A549 treated with RU486 at 1 μM for 4 hours (cell line): ENCODE measurements at places on chromosomes 16 and 17. TPM values are rescaled to one million over a fixed set of nuclear protein-coding genes. Genes with fewer than 3 reads are reported as not detected.

MAPT gene
- 1.6 to 1.9 TPM (median 1.7 TPM) in 5 replicates for total RNA-seq

MED13 gene
- total RNA-seq: 13.8 to 23.4 TPM (median 22.0 TPM) in 5 replicates

MAP2K6 gene
- total RNA-seq: 6.8 to 10.0 TPM (median 8.4 TPM) in 5 replicates

ELMO3 gene
- 0.75 to 1.6 TPM (median 1.2 TPM) in 5 replicates for total RNA-seq

PDP2 gene
- 4.0 to 7.2 TPM (median 5.8 TPM) in 5 replicates for total RNA-seq

KRT31 gene
- not detected in 5 replicates for total RNA-seq

KRTAP17-1 gene
- total RNA-seq: not detected in 5 replicates

CD300A gene
- 0.10 TPM in 1 of 5 replicates, not detected in the others for total RNA-seq

SPEM3 gene
- total RNA-seq: not detected in 5 replicates

RAMP2 gene
- total RNA-seq: 0.65 to 1.5 TPM (median 0.76 TPM) in 5 replicates

RNF43 gene
- total RNA-seq: 0.10 to 0.47 TPM (median 0.32 TPM) in 5 replicates

ESRP2 gene
- total RNA-seq: 0.08 to 0.73 TPM (median 0.16 TPM) in 3 of 5 replicates, not detected in the others

CUEDC1 gene
- total RNA-seq: 41.9 to 56.1 TPM (median 52.0 TPM) in 5 replicates

JPH3 gene
- 1.4 to 2.6 TPM (median 2.1 TPM) in 5 replicates for total RNA-seq

SEPTIN1 gene
- total RNA-seq: 1.2 to 3.0 TPM (median 2.3 TPM) in 5 replicates

TNP2 gene
- not detected in 5 replicates for total RNA-seq

KRTAP4-11 gene
- total RNA-seq: not detected in 5 replicates

KRTAP2-2 gene
- not detected in 5 replicates for total RNA-seq

DNAI2 gene
- 0.09 TPM in 1 of 5 replicates, not detected in the others for total RNA-seq

GAS2L2 gene
- total RNA-seq: 0.06 to 0.08 TPM (median 0.06 TPM) in 4 of 5 replicates, not detected in the other

TSPOAP1 gene
- total RNA-seq: not detected in 5 replicates

ABCC12 gene
- total RNA-seq: 0.05 to 0.30 TPM (median 0.07 TPM) in 4 of 5 replicates, not detected in the other

CCL13 gene
- not detected in 5 replicates for total RNA-seq

ABHD15 gene
- total RNA-seq: 21.0 to 28.3 TPM (median 24.8 TPM) in 5 replicates

G6PC1 gene
- not detected in 5 replicates for total RNA-seq

DNAAF8 gene
- 0.91 to 2.0 TPM (median 1.6 TPM) in 5 replicates for total RNA-seq

PRAC1 gene
- not detected in 5 replicates for total RNA-seq

LRRC37A2 gene
- 3.2 to 3.6 TPM (median 3.4 TPM) in 5 replicates for total RNA-seq

COX6A2 gene
- total RNA-seq: not detected in 5 replicates

C17orf78 gene
- not detected in 5 replicates for total RNA-seq
